ENCODE measurements at places on chromosomes 4 and X. TPM values are rescaled to one million over a fixed set of nuclear protein-coding genes. Genes with fewer than 3 reads are reported as not detected.

The TRIML2 gene
- total RNA-seq, result not detected

The ATP2B3 gene
- total RNA-seq, result not detected

DNA sequence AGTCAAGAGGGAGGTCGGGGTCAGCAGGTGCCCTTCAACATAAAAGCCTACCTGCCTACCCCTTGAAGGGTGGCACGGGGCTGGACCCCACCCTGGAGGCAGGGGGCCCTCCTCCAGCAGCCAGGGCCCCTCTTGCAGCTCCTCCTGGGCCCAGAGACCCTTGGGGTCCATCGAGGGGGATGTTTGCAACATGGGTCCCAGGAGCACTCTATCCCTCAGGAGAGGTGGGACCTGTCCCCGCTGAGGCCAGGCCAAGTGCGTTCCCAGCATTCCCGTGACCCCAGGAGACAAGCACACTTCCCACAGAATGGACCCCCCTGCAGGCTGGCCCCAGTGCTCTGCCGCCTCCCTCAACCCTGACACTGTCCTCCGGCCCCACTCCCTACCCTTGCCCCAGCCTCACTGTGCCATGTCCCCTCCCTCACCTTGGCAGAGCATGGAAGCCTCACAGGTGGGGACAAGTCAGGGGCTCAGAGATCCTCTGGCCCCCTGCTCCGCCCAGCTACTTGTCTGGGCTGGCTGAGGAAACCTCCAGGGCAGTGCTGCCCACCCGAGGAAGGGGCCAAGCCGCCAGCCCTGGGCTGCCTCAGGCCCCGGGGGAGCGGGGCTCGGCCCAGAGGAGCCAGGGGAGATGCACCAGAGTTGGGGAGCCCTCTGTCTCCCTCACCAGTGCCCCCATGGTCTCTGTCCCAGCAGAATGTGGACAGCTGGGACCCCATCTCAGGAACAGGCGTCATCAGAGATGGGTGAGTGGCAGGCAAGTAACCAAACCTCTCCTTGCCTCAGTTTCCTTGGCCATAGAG, 2.2 kb downstream of the MXD4 start:
- H3K4me1 ChIP-seq, result peaks cover 3% of the 10 kb centered on the region
- peak; percentile 8 for DNase-seq
- H3K27me3 ChIP-seq, result no peaks in the 10 kb centered on the region
- H3K4me3 ChIP-seq, result no peak overlapping the region
- no peaks in the 10 kb centered on the region for H3K36me3 ChIP-seq

GRCh38 chr4:114807759-114808404, 209.3 kb downstream of the UGT8 start:
- H3K27me3 ChIP-seq, result peaks cover 8% of the 10 kb centered on the region
- no peaks in the 10 kb centered on the region for H3K4me1 ChIP-seq
- H3K27ac ChIP-seq, result no peak overlapping the region
- peak; percentile 43 for DNase-seq
- no peaks in the 10 kb centered on the region for H3K36me3 ChIP-seq
- H3K4me3 ChIP-seq, result no peak overlapping the region

DNA sequence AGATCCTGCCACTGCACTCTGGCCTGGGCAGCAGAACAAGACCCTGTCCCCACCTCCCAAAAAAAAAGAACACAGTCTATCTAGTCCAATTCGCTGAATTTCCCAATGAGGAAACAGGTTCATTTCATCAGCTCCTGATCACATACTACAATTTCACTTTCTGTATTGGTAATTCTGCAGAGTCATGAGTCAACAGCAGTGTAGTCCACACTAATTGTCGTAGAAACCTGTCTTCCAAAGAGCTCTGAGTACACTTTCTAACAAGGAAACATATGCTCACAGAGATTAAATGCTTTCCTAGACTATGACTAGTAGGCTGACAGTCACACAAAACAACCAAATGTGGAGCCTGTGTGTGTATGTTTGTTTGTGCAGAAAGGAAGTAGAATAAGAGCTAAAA, 91.9 kb downstream of the GPC4 start:
- H3K27ac ChIP-seq, result no peak overlapping the region
- no peak for DNase-seq
- no peak overlapping the region for H3K4me3 ChIP-seq
- H3K4me1 ChIP-seq, result no peaks in the 10 kb centered on the region
- no peaks in the 10 kb centered on the region for H3K27me3 ChIP-seq
